ENCODE measurements at places on chromosomes 3 and 15. TPM values are rescaled to one million over a fixed set of nuclear protein-coding genes. Genes with fewer than 3 reads are reported as not detected.

GRCh38 chr3:140007081-140007480 is 72.1 kb downstream of the CLSTN2 start:
- no peak for DNase-seq

The GOLGA8N gene
- 6.9 TPM for total RNA-seq

The ADAMTS9 gene
- not detected for total RNA-seq

- DNase-seq = no peak
Observed at GRCh38 chr3:39148435-39149058, 4.8 kb downstream of the CSRNP1 start.

The CCK gene
- total RNA-seq = not detected

GRCh38 chr15:101502572-101503295 is 13.2 kb upstream of the PCSK6 start:
- DNase-seq = no peak

DNA sequence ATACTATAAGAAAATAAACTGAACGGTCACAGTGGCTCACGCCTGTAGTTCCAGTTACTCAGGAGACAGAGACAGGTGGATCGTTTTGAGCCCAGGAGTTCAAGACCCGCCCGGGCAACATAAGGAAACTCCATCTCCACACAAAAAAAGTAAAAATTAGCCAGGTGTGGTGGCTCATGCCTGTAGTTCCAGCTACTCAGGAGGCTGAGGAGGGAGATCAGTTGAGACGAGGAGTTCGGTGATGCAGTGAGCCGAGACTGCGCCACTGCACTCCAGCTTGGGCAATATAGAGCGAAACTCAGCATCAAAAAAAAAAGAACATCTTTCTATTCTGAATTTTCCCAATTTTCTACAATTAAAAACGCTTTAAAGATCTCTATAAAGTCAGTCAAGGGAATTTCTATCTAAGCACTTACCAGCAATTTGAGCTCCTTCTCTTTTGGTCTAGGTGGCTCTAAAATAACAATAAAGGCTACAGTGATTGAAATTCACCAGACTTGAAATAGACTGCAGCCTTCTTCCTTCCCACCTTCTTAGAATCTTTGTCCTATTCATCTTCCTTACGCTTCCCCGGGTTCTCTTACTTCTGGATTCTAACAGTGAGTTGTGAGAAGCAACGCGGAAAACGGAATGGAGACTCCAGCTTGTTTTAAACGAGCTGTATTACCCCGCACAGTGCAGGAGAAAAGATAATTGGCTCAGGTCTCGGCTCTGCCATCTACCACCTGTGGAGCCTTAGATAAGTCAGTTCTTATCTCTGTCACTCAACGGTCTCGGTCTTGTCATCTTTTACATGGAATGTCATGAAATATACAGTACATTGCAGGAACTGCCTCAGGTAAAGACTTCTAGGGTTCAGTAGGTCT is 812 bp upstream of the SEC62 start:
- DNase-seq = no peak

GRCh38 chr3:78050276-78051065 is 1010.6 kb downstream of the ROBO2 start:
- no peak for DNase-seq

GRCh38 chr15:56963126-56963525 is 44.7 kb downstream of the TCF12 start:
- DNase-seq = no peak

The OXNAD1 gene
- 20.5 TPM for total RNA-seq

DNA sequence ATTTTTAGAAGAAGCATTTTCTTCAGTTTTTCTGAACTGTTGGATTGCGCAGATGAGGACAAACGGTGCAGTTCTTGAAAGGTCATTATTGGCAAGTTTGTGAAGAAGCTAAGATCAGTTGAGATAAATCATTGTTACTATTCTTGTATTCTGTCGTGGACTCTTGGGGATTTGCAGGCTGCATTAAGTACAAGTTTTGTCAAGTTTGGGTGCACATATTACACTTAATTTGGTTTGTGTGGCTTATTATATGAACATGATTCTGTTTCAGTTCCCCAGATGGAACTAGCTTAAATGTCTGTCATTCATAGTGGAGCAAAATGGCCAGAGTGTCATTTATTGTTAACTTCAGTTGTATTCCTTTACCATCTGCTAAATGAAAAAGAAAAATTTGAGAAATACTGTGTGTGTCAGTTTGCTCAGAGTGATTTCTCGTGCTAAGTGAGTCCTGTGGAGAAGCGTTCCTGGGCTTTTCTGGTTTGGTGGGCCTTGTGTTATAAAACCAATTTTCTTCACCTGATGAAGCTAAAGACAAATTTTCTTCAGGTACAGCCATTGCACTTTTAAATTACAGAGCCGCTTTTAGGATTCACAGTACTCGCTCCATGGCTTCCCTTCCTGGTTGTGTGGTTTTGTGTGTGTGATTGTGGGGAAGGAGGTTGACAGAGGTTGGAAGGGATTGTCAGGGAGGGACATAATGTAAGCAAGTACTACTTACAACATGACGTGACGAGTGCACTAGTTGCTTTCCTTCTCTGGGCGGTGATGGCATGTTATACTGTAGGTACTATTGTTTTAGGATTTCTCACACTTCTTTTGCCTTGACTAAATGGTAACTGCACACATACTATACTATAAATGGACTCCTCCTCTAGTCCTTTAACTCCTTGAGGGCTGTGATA is 1.7 kb downstream of the AKAP13 start:
- DNase-seq = no peak

The FEZF2 gene
- not detected for total RNA-seq

The TMC3 gene
- total RNA-seq = not detected

The DZIP1L gene
- total RNA-seq = 0.16 TPM

- DNase-seq = no peak
Observed at GRCh38 chr3:152255290-152255689, 13.4 kb upstream of the MBNL1 start.

The TOPBP1 gene
- 90.6 TPM for total RNA-seq

DNA sequence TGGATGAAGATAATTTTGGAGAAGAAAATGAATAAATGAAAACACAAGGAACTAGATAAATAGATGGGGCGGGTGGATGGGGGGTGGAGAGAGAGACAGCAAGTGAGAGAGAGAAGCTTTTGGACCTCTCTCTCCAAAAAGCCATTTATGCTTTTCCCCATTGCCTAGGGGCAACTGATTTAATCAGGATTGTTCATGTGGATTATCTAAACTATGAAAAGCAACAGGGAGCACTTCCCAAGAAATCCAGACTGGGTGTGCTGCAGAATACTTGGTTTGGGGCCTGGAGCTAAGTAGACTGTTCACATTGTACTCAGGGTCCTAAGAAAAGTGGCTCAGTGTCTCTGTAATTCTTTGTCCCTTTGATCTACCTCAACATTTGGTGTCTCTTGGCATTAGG is 367.0 kb downstream of the TIGIT start:
- DNase-seq = no peak

- DNase-seq = no peak
Observed at GRCh38 chr3:37174532-37175126, at the start of gene LRRFIP2. TSS of gene LRRFIP2 (minus strand) at chr3:37174582. CDS start at chr3:37148983, 25,599 bp downstream.

DNA sequence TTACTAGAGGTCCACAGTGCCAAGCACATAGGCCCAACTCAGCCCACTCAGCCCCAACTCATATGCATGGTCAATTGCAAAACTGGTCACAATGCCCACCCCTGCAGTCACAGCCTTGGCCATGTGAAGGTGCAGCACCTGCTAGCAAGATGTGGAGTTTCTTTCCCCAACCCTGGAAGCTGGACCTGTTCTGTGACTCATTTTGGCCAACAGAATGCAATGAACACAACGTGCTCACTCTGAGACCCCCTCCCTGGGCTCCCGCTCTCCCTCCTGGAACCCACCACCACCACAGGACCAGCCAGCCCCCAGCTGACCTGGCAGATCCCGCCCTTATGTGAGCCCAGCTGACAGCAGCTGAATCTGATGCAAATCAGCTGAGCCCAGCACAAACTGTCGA is 34.4 kb downstream of the ALDH1L1 start:
- no peak for DNase-seq

The GALNT15 gene
- total RNA-seq = not detected

The SELENOK gene
- 73.0 TPM for total RNA-seq

DNA sequence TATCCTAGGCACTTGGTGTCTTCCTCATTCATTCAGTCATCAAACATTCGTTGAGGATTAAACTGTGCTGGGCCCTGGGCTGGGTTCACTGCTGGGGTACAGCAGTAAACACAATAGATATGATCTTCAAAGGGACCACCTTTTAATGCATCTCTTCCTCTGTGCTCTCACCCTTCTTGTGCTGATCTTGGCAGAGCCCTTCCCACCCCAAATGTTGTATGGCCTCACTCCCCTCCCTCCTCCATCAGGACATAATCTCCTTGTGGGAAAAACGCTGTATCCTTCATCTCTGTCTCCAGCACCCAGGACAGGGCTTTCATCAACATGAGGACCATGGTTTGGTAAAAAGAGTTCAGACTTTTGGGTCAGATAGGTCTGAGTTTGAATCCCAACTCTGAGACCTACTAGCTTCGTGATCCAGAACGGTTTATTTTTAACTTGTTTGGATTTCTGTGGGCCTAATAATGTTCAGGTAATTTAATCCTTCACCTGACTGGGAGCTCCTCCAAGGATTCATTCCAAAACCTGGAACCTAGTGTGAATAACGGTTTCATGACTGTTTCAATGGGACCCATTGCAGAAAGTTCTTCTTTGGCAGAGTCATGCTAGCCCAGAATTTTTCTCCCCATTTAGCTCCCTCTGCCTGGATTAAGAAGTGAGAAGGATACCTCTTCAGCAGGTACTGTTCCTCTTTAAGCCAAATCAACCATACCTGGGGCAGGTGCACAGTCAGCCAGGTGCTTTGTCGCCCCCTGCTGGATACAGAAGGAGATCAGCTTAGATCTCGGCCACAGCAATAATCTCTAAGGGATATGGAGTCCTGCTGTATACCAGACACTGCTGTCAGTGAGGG is 5.2 kb upstream of the WNT7A start:
- peak; percentile 41 for DNase-seq

GRCh38 chr3:81302045-81302444 is 459.4 kb downstream of the GBE1 start:
- DNase-seq = no peak

The UPK1B gene
- not detected for total RNA-seq

The SLC9A9 gene
- 1.6 TPM for total RNA-seq

The TIMP4 gene
- 0.92 TPM for total RNA-seq

All from activated T-helper 2 cell treated with anti-CD3 and anti-CD28 coated beads, Interferon-gamma antibody, Interleukin-2, Interleukin-4, amounts not matched to agents 10 μg/mL and 5 μg/mL and 100 μg/mL, durations not matched to agents 14 hours and 24 hours and 36 hours (primary cell).